C1 segment of cervical spinal cord (tissue), 14 donors: ENCODE measurements at places on chromosomes 6 and 20.

DNA sequence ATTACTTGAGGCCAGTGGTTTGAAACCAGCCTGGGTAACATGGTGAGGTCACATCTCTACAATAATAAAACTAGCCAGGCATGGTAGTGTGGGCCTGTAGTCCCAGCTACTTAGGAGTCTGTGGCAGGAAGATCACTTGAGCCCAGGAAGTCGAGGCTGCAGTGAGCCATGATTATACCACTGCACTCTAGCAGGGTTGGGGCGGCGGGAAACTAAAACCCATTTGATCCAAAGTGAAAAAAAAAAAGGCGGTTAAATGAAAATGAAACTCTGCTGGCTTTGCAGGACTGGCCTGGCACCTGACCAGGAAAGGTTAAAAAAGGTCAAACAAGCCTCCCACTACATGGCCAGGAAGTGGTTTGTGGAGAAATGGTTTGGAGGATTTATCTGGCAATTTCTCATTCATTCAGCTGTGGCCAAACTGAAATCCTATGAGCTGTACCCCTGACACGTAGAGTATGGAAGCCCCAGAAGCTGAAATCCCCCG lies 36.6 kb downstream of the MTRES1 start:
- no peak for DNase-seq

GRCh38 chr6:90274451-90275030 lies 22.1 kb downstream of the BACH2 start:
- no peak for DNase-seq

GRCh38 chr6:94683409-94683808 lies 893.9 kb upstream of the MANEA start:
- no peak for DNase-seq

GRCh38 chr6:134436950-134437349 lies 119.0 kb upstream of the SGK1 start:
- no peak for DNase-seq

DNA sequence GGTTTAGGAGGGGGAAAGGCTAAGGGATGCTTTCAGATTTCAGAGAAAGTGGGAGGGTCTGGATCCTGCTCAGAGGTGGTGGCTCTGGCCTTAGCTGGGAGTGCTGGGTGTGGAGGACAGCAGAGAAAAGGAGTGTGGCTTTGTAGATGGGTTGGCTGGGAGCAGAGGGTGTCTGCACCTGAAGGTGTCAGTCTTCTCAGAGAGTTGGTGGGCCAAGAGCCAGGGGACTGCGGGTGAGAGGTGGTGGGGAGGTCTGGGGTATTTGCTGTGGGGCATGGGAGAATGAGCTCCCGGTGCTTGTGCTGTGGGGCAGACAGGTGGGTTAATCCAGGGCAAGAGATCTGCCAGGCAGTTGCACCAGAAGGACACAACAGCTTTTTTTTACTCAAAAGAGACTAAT lies 67.4 kb downstream of the TOX2 start:
- no peak for DNase-seq

GRCh38 chr6:140463312-140463710 lies 1088.9 kb upstream of the CITED2 start:
- DNase-seq = no peak

DNA sequence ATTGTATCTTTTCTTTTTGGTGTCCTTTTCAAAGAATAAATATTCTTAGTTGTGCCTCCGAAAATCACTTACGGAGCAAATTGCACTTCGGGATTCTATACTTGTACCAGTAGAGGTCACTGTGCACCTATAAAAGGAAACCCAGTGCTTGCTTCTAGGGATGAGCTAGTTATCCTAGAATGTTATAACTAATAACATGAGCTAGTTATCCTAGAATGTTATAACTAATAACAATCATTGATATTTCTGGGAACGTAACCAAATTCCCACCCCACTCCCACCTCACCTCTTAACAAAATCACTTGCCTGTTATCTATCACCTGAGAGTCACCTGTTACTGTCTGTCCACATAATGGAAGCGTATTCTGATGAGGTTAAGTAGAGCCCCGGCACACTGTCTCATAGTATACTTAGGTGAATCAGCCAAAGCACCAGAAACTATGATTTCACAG lies 126.9 kb upstream of the TIAM2 start:
- no peak for DNase-seq

- DNase-seq = no peak
These were observed 2.6 kb downstream of the TFEB start for GRCh38 chr6:41732591-41733359.

DNA sequence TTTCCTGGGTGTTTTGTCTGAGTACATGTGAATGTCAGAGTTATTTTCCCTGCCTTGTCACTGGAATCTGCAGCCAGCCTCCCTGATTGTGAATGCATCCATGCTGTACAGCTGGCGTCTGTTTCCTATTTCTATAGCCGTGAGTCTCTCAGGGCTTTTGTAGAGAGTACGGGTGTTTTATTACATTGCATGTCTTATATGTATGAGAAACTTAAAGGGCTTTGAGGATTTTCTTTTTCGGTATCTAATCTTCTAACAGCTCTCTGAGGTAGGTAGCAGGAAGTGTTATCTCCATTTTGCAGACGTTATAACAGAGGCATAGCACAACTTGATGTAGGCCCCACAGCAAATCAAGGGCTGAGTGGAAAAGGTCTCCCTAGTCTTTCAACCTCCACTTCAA lies 272.9 kb downstream of the PRL start:
- no peak for DNase-seq

GRCh38 chr20:39602649-39603048 lies 640.5 kb downstream of the DHX35 start:
- DNase-seq = no peak

DNA sequence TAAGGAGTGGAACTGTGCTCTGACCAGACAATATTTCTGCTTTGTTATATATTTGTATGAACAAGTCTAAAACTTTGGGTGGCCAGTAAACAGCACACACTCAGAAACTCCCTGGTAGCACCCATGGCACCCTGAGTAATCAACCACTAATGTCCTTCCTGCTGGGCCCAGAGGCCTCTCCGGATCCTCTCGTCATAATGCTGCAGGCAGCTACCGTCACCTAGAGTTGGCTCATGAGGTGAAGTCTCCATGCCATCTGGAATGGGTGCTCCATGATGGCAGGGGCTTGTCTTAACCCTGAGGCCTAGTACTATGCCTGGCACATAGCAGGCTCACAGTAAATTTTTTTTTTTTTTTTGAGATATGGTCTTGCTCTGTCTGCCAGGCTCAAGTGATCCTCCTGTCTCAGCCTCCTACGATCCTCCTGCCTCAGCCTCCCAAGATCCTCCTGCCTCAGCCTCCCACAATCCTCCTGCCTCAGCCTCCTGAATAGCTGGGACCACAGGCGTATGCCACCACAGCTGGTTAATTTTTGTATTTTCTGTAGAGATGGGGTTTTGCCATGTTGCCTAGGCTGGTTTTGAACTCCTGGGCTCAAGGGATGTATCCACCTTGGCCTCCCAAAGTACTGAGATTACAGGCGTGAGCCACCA lies 3.0 kb upstream of the SDCBP2 start:
- DNase-seq = no peak

DNA sequence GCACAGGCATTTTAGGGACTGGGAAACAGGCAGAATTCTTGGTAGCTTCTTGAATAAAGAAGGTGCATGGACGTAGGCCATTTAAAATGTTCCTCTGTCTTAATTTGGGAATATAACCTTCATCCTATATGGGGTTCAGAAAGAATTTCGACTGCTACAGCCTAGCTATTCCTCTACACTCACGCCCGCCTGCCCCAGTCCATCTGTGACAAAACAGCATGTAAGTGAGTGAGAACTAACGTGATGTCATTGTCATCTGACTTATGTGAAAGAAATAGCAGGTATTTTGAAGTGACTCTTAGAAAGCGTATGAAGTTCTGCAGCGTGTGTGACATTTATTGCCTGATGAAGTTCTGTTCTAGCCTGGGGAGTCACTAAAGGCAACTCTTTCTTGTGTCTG lies 52.2 kb upstream of the SLC22A1 start:
- DNase-seq = no peak

DNA sequence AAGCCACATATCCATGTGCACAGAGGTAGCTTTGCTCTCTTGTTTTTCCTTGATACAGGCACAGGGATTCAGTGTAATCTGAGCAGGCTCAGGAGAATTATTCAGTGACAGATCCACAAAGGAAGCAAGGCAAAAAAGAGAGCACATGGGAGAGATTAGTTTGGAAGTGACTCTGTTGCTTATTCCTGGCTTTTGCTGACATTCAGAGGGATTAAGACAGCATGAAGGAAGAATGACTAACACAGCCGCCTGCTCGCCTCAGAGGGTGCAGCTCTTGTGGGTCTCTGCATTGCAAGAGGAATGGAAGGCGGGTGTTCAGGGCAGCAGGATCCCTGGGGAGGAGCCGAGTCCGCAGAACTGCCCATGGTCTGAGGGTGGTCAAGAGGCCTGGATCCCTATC lies 203.4 kb upstream of the KCNQ5 start:
- no peak for DNase-seq

- DNase-seq = no peak
These were observed 32.8 kb downstream of the KIAA1755 start for GRCh38 chr20:38227420-38228360.
